ENCODE measurements at places on chromosomes 3 and 15.

GRCh38 chr15:49741712-49742111 lies 120.9 kb downstream of the DTWD1 start:
- DNase-seq, result no peak

DNA sequence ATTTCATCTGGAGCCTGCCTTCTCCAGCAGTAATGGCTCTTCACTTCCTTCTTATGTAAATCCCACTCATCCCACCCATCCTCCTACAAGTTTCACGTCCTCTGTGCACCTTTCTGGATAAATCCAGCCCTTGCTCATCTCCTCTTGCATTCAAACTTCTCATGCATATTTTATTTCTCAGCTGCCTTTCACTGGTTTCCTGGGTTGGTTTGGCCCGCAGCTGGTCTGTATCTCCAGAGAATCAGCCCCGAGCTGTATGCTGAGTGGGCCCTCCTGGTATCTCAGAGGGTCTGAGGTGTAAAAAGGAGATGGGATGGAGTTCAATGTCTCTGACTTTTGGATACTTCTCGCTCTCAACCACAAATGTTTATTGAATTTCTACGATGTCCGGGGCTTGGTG lies 248.6 kb upstream of the FEZF2 start:
- no peak for DNase-seq

DNA sequence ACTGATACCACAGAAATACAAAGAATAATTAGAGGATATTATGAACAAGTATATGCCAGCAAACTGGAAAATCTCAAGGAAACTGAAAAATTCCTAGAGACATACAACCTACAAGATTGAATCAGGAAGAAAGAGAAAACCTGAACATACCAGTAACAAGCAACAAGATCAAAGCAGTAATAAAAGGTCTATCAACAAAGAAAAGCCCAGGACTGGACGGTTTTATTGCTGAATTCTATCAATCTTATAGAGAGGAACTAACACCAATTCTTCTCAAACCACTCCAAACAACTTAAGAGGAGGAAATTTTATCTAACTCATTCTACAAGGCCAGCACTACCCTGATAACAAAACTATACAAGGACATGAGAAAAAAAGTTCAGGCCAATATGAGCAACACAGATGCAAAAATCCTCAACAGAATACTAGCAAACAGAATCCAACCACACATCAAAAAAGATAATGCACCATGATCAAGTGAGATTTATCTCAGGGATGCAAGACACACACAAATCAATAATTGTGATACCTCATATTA lies 71.1 kb upstream of the IMPG2 start:
- no peak for DNase-seq

DNA sequence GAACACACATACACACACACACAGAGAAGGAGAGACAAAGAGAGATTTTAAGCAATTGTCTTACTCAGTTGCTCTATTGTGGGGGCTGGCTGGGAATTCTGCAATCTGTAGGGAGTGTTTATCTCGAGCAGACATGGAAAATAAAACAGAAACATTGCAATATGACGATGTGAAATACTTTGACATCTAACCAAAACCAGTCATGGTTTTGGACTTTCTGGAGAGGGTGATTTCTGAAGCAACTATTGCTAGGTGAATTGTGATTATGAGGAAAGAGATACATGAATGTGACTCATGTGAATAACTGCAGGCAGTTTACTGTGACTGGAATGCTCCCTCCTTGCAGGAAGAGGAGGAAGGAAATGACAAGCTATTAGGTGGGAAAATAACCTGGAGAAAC lies 12.3 kb upstream of the PHLDB2 start:
- no peak for DNase-seq

DNA sequence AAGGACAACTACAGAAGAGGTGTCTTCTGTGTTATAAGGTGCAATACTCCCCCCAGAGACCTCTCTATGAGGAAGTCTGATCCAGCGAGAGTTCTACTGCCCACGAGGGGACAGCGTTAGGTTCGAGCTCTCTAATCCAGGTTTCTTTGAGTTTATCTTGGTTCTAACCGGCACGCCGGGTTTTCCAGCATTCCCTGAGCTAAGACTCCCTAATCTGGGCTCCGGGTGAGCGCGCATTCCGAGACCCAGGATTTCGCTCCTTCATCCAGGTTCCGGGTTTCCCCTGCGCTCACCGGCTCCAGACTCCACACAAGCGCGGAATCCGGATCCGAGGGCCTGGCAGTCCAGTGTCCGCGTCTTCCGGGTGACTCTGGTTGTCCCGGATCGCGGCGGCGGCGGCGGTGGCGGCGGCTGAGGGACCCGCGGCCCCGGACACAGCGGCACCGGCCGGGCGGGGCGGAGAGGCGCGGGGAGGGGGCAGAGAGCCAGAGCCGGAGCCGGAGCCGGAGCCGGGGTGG lies at the start of gene ZNF609:
Gene ZNF609, plus strand, starts transcription at position 373 of the 518 bp plus-strand sequence. CDS start 38,842 bp downstream, outside the sequence.
- peak; percentile 88 for DNase-seq

GRCh38 chr15:62257996-62258521 lies 93.0 kb upstream of the C2CD4B start:
- no peak for DNase-seq

DNA sequence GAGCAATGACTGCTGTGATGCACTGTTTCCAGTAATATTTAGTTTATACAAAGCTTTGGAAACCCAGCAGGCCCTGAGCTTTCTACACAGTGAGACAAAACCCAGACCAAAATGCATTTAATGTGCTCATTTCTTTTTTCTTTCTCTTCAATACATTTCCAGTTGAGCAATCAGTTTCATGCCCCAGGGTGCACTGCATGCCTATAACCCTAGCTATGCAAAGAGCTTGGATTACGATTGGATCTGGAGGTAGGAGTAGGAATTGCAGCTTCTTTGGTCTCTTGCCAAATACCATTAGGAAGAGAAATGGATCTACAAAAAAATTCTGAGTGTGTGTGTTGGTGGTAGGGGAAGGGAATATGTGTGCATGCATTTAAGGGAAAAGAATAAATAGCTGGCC lies 1001.4 kb downstream of the SQOR start:
- DNase-seq, result no peak

GRCh38 chr3:54211097-54211496 lies 88.7 kb downstream of the CACNA2D3 start:
- no peak for DNase-seq

GRCh38 chr3:9906480-9906879 lies 3.8 kb downstream of the IL17RE start:
- DNase-seq, result no peak

GRCh38 chr3:64911138-64911537 lies 223.3 kb upstream of the ADAMTS9 start:
- no peak for DNase-seq

DNA sequence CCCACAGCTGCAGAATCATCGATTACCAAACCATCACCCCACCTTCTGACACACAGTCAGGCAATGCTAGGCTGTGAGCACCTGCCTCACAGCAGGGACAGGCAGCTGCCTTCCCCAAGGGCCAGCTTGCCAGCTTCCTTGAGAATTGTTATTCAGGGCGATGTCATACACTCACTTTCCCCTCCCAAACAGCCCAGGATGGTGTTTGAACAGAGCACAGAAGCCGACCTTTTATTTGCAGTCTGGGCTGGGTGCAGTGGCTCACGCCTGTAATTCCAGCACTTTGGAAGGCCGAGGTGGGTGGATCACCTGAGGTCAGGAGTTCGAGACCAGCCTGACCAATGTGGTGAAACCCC lies 84.5 kb upstream of the HERC1 start:
- DNase-seq, result no peak

GRCh38 chr3:146163584-146163983 lies 2.6 kb upstream of the PLOD2 start:
- no peak for DNase-seq

- DNase-seq, result no peak
Measured at GRCh38 chr15:39132070-39132469, 448.8 kb upstream of the THBS1 start.

- DNase-seq, result no peak
Measured at GRCh38 chr3:127489357-127489756, 101.2 kb downstream of the TPRA1 start.

DNA sequence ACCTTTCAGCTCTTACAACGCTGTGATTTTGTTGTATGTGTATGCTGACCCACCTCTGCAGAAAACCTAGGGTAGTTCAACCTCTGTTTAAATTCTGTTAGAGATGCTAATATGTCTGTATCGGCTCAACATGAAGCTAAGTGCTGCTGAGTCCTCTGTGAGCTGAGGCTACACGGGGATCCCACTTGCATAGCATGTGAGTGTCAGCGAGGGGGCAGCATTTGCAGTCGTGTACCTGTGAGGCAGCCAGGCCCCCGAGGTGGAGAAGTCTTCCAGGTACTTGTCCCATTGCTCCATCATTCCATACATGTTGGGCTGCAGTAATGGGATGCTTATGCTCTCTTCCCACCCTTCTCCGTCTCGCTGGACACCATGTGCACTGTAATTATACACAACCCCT lies 3.7 kb downstream of the MKRN2OS start:
- no peak for DNase-seq

DNA sequence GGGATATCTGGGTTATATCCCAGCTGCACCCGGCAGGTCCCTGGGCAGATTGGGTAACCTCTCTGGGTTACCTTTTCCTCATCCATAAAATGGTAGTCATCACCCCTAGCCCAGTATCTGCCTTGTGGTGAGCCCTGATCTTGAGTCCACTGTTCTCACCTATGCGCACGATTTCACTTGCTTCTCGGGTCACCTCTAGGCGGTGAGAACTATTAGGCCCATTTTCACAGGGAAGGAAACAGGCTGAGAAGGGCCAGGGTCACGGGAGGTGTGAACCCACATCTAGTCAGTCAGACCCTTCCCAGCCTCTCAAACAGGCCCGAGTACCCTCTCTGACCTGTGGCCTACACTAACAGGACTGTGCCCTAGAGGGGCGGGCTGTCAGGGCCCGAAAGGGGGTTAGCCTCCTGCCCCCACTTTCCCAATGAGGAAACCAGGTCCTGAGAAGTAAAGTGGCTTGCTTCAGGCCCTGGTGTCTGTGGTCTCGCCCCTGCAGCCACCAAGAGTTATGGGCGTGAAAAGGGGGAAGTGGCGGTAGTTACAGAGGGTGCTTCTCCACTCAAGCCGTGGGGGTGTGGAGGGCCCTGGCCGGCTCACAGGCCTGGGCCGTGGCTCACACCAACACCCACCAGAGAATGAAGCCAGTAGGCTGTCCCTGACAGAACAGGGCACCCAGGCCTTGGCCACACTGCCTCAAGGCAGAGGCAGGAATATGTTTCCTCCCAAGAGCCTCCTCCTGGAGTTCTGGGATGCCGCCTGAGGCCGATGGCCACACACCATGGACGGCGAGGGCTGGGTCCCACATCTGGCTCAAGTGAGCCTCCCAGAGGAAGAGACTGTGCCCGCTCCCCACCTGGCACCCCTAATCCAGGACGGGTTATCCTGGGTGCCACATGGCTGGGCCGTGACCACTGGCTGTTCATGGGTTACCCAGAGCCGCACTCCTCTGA lies 19.5 kb downstream of the PSTPIP1 start:
- no peak for DNase-seq

- no peak for DNase-seq
Measured at GRCh38 chr3:2765002-2765579, 345.1 kb downstream of the IL5RA start.

DNA sequence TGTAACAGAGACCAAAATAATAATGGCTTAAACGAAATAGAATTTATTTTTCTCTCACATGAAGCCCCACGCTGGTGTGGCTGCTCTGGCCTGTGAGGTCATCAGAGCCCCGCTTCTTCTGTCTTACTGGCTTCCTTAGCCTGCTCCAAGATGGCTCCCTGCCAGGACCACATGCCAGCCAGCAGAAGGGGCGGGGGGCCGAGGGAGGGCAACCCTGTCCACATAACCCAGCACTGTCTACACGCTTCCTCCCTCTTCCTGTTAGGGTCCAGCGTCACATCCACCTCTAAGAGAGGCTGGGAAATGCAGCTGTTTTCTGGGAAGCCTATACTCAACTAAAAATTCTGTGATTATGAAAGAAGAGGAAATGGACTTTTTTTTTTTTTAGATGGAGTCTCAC lies 107.9 kb upstream of the DLG1 start:
- no peak for DNase-seq

DNA sequence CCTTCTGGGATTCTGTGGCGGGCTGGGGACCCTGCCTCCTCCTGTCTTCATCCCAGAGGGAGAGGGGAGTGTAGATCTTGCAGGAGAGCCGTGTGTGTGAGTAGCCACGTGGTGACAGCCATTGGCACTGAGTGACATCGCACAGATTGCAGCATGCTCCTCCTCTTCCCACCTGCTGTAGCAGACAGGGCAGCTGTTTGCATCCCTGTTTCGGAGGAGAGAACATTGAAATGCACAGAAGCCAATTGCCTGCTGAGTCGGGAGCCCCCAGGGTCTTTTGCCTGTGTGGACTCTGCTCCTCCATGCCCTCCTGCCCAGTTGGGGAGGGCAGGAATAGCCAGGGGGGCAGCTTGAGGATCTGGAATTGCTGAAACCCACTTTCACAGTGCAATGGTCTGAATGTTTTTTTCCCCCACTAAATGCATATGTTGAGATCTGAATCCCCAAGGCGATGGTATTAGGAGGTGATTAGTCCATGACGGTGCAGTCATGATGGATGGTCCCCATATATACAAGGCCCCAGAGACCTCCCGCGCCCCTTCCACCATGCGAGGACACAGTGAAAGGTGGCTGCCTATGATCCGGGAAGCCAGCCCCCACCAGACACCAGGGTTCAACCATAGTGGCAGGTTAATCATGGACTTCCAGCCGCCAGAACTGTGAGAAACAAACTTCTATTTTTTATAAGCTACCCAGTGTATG lies 66.8 kb downstream of the CHRNA7 start:
- no peak for DNase-seq

- no peak for DNase-seq
Measured at GRCh38 chr3:157626817-157627216, 123.6 kb upstream of the VEPH1 start.

DNA sequence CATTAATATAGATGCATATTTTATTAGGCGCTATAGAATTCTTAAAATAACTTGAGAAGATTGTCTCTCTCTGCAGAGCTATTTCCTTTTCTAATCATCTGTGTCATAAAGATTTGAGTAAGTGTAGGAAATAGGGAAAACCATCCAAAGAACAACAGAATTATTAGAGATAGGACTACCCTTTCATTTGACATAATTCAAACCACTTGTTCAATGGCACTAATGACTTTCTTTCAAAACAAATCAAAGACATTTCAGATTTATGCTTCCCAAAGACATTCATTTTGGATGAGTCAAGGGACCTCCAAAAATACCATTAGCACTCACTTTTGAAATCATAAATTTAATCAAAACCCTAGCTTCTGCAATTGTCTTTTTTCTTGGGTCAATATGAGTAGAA lies 29.5 kb downstream of the PRICKLE2 start:
- no peak for DNase-seq

DNA sequence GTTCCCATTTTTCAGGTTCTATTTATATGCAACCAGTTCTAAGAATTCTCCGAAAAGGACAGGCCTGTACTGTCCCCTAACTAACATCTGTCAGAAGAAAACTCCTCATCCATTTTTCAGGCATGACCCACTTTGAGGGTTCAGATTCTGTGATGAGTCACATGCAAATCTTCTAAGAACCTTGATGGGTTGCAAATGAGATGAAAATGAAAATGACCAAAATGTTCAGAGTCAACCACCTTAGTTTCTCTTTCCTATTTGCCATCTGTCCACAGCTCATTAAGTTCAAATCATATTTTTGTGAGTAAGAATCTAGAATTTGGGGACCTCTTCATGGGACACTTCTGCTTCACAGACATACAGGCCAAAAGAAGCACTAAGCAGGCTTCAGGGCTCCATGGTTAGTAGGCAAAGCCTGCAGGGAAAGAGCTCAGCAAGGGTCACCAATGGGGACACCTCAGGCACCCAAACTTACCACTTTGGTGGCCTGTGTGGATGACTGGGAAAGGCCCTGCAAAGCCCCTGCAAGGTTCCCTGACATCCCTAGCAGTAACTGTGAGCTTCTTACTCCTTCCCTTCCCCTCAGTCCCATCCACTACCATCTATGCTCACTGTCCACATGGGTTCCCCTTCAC lies 122.0 kb downstream of the WDR76 start:
- no peak for DNase-seq

Data from HFF-Myc (cell line).